ENCODE measurements at places on chromosomes 6 and 20. TPM values are rescaled to one million over a fixed set of nuclear protein-coding genes. Genes with fewer than 3 reads are reported as not detected.

NOX3 gene
- total RNA-seq = not detected

STX11 gene
- total RNA-seq = 10.6 TPM

CRIP3 gene
- total RNA-seq = 0.83 TPM

BFSP1 gene
- total RNA-seq = 1.7 TPM

HLA-DQA1 gene
- total RNA-seq = 135 TPM

BPIFB1 gene
- total RNA-seq = 61.9 TPM

BMP2 gene
- total RNA-seq = 28.8 TPM

TMEM200A gene
- total RNA-seq = 6.5 TPM

GRCh38 chr6:163583558-163583957, 169.0 kb downstream of the QKI start:
- DNase-seq = no peak
- no peak overlapping the region for H3K27ac ChIP-seq
- no peaks in the 10 kb centered on the region for H3K4me1 ChIP-seq
- no peaks in the 10 kb centered on the region for H3K36me3 ChIP-seq
- no peaks in the 10 kb centered on the region for H3K27me3 ChIP-seq
- H3K4me3 ChIP-seq = no peak overlapping the region

- H3K36me3 ChIP-seq = peaks cover 10% of the 10 kb centered on the region
- no peak overlapping the region for H3K4me3 ChIP-seq
- no peak overlapping the region for H3K27ac ChIP-seq
- DNase-seq = no peak
Observed at GRCh38 chr20:50571466-50571865, 61.3 kb downstream of the PTPN1 start.

DNA sequence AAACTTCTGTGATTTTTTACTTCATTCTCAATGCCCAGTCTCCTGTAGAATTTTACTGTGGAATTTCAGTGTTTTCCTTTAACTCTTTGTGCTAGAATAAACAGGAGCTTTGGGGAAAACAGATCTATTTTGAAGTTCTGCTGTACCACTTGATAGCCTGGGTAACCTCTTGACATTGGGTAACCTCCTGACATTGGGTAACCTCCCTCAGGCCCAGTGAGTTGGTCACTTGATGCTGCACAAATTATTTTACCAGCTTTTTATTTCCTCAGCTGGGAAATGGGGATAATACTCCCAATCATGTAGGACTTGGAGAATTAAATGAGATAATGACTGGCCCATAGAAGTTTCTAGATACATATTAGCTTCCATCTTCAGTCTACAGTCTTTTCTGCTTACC, 137.3 kb upstream of the TOP1 start:
- H3K27ac ChIP-seq = no peak overlapping the region
- peaks cover 2% of the 10 kb centered on the region for H3K4me1 ChIP-seq
- no peaks in the 10 kb centered on the region for H3K27me3 ChIP-seq
- DNase-seq = no peak
- H3K4me3 ChIP-seq = no peak overlapping the region

DNA sequence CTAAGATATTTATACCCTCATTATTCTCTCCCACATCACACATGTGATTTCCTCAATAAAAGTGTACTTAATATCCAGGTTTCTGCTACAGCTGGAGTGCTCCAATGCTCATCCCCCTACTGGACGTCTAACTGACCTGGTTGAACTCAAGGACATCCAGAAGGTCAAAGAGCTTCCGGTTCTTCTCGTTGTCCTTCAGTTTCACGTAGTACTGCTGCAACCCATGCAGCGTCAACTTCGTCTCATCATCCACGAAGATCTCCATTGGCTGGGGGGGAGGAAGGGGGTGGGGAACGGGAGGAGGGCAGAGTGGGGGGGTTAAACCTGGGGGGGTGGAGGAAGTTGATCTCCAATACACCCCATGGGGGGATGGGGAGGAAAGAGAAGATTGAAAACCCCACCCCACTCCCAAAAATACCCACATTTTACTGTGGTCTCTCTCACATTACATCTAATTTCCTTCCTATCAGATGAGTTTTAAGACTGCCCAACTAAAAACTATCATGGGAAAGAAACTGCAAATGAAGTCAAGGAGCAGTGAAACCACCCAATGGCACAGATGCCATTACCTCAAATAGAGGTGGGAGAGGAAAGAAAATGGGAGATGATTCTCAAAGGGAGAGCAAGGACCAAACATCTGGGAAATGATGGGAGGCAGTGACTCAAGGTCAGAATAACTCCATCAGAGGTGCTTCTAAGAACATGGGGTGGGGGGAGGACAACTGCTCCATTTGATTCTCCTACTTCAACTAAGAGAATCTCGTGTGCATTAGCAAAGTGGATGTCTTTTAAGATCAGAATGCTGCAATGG, 4.1 kb downstream of the MCCD1 start:
- no peak overlapping the region for H3K4me3 ChIP-seq
- no peaks in the 10 kb centered on the region for H3K27me3 ChIP-seq
- peaks cover 43% of the 10 kb centered on the region for H3K36me3 ChIP-seq

- no peak for DNase-seq
- H3K36me3 ChIP-seq = no peaks in the 10 kb centered on the region
- no peaks in the 10 kb centered on the region for H3K27me3 ChIP-seq
- no peak overlapping the region for H3K4me3 ChIP-seq
- H3K4me1 ChIP-seq = peaks cover 4% of the 10 kb centered on the region
- H3K27ac ChIP-seq = no peak overlapping the region
Observed at GRCh38 chr6:16828058-16828457, 66.8 kb upstream of the ATXN1 start.

GRCh38 chr20:17972121-17972520, 3.3 kb downstream of the MGME1 start:
- no peak overlapping the region for H3K4me3 ChIP-seq
- H3K4me1 ChIP-seq = peaks cover 10% of the 10 kb centered on the region
- no peak overlapping the region for H3K27ac ChIP-seq
- no peak for DNase-seq
- peaks cover 2% of the 10 kb centered on the region for H3K36me3 ChIP-seq

GRCh38 chr6:708237-708598, 15.3 kb upstream of the EXOC2 start:
- H3K4me3 ChIP-seq = no peak overlapping the region
- H3K27me3 ChIP-seq = no peaks in the 10 kb centered on the region
- no peak overlapping the region for H3K27ac ChIP-seq
- peaks cover 6% of the 10 kb centered on the region for H3K4me1 ChIP-seq

DNA sequence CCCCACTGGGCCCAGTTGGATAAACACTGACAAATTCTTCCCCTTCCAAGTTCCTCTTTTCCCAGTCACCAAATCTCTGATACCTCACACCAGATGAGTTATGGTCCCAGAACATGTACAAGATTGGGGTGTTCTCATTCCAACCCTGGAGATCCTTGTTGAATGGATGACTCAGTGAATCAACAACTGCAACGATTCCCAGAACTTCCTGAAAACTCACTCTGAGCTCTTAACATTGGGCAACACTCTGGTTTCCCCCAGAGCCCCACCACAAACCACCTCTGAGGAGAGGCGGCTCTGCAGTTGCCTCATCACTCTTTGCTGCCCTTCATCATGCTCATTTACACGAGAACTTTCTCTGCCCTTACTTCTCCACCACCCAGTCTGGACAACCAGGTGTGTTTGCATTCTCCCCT, 115.2 kb downstream of the MRPL14 start:
- H3K27me3 ChIP-seq = no peaks in the 10 kb centered on the region
- peaks cover 2% of the 10 kb centered on the region for H3K4me1 ChIP-seq
- no peak overlapping the region for H3K27ac ChIP-seq
- no peaks in the 10 kb centered on the region for H3K36me3 ChIP-seq

DNA sequence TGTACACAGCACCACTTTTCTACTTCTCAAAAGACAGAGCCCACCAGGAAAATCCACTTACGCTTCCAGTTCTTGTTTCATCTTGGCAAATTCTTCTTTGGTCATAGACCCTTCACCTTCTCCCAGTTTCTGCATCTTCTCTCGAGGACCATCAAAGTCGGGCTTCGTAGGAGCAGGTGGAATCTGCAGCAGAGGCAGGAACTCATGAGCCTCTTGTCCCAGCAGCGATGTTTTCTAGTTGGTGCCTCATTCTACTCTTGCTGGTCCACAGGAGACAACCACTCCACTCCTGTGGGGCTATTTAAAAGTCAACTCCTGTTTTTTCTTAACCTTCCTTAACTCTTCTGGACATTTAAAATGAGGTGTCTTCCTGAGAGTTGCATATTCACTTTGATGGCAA, 14.7 kb downstream of the SNX5 start:
- H3K27ac ChIP-seq = no peak overlapping the region
- DNase-seq = no peak
- H3K36me3 ChIP-seq = peaks cover 50% of the 10 kb centered on the region
- no peak overlapping the region for H3K4me3 ChIP-seq
- peaks cover 6% of the 10 kb centered on the region for H3K4me1 ChIP-seq

- no peaks in the 10 kb centered on the region for H3K27me3 ChIP-seq
- H3K27ac ChIP-seq = no peak overlapping the region
- peak; percentile 29 for DNase-seq
- no peaks in the 10 kb centered on the region for H3K36me3 ChIP-seq
Observed at GRCh38 chr6:147434516-147434915, 74.0 kb upstream of the SAMD5 start.

DNA sequence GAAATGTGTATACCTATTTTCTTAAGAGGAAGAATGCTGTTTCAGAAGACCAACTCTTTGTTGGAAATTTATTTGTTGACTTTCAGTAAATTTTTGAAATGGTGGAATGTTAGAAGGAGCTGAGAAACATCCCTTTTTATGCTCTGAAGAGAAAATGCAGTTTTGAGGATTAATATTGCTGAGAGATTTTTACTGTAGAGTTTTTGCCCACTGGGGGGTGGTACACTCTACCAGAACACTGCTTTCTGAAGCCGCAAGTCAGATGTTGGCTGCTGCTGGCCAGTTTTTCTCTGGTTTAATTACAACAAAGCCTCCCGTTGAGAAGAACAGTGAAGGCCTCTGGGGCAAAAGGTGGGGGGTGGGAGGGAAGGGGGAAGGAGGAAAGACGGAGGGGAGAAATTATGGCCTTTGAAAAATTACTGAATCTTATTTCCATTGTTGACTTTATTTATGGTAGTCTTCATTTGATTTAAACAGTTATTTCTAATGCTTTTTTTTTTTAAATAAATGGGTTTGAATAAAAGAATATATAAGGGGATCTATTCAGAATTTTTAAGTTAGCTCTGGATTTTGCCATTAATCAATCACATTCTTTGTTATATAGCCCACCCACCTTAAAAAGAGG, 3.0 kb downstream of the FLRT3 start:
- no peaks in the 10 kb centered on the region for H3K36me3 ChIP-seq
- H3K4me1 ChIP-seq = no peaks in the 10 kb centered on the region
- H3K4me3 ChIP-seq = no peak overlapping the region
- no peak overlapping the region for H3K27ac ChIP-seq

DNA sequence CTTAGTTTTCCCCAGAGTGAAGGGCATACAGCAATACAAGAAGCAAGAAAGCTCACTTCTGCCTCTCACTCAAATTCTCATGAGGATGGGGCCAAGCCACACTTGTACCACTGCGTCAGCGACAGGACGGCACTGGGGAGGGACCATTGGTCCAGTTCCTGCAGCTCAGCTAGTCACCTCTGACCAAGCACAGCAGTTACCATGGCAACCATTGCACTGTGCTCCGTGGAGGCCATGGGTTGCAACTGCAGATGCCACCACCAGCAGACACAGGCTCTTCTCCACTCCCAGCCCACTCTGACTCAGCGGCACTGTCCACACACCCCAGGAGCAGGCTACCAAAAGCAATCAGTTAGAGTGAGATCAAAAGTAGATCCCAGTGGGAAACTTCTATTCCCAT, 441.1 kb upstream of the ARID1B start:
- H3K27me3 ChIP-seq = no peaks in the 10 kb centered on the region
- H3K36me3 ChIP-seq = no peaks in the 10 kb centered on the region
- no peak for DNase-seq

- no peaks in the 10 kb centered on the region for H3K36me3 ChIP-seq
- no peaks in the 10 kb centered on the region for H3K4me1 ChIP-seq
- H3K4me3 ChIP-seq = no peak overlapping the region
- H3K27ac ChIP-seq = no peak overlapping the region
- DNase-seq = peak; percentile 20
Observed at GRCh38 chr6:117919275-117919674, 12.2 kb downstream of the SLC35F1 start.

- peaks cover 12% of the 10 kb centered on the region for H3K4me1 ChIP-seq
- peak; percentile 54 for DNase-seq
- H3K36me3 ChIP-seq = no peaks in the 10 kb centered on the region
- H3K27ac ChIP-seq = peak overlapping the region; percentile 33
Observed at GRCh38 chr6:131015025-131015591, 47.9 kb downstream of the EPB41L2 start.

- no peak overlapping the region for H3K4me3 ChIP-seq
Observed at GRCh38 chr20:18397030-18397429, 69.8 kb downstream of the DZANK1 start.

DNA sequence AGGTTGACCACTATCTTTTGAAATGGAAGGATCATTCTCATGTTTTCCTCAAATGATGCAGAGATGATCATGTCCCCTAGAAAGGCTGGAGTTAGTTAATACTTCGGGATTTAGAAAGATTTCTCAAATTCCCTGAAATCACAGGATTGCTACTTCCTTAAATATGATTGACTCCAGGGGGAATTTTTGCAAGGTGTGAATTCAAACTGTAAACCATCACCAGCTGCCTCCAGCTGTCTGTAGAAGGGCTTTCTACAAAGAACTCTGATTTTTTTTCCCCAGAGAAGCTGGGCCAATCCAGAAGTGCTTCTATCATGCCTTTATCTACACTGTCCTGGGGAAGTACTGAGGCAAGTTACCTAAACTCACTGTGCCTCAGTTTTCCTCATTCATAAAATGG, 114.5 kb downstream of the EDN1 start:
- H3K4me3 ChIP-seq = no peak overlapping the region
- no peaks in the 10 kb centered on the region for H3K4me1 ChIP-seq
- no peaks in the 10 kb centered on the region for H3K36me3 ChIP-seq
- DNase-seq = no peak

GRCh38 chr20:24798930-24799705, 150.0 kb upstream of the CST7 start:
- no peaks in the 10 kb centered on the region for H3K4me1 ChIP-seq
- H3K27me3 ChIP-seq = no peaks in the 10 kb centered on the region
- no peak overlapping the region for H3K27ac ChIP-seq
- DNase-seq = no peak

GRCh38 chr6:11339380-11339779, 106.9 kb upstream of the NEDD9 start:
- no peak for DNase-seq
- no peaks in the 10 kb centered on the region for H3K36me3 ChIP-seq
- no peak overlapping the region for H3K27ac ChIP-seq
- no peaks in the 10 kb centered on the region for H3K4me1 ChIP-seq

GRCh38 chr6:149983145-149983544, 19.4 kb downstream of the ULBP1 start:
- no peak for DNase-seq
- H3K4me1 ChIP-seq = no peaks in the 10 kb centered on the region
- no peaks in the 10 kb centered on the region for H3K36me3 ChIP-seq
- no peak overlapping the region for H3K27ac ChIP-seq

GRCh38 chr6:73169111-73169510, 56.2 kb downstream of the KHDC1L start:
- H3K27ac ChIP-seq = no peak overlapping the region
- no peaks in the 10 kb centered on the region for H3K4me1 ChIP-seq
- no peaks in the 10 kb centered on the region for H3K36me3 ChIP-seq
- DNase-seq = peak; percentile 11

- H3K36me3 ChIP-seq = no peaks in the 10 kb centered on the region
- no peak overlapping the region for H3K4me3 ChIP-seq
- H3K4me1 ChIP-seq = no peaks in the 10 kb centered on the region
- H3K27ac ChIP-seq = no peak overlapping the region
- no peaks in the 10 kb centered on the region for H3K27me3 ChIP-seq
Observed at GRCh38 chr20:32672394-32672981, 1.3 kb downstream of the C20orf203 start.
